ENCODE measurements at places on chromosomes 1 and 21. TPM values are rescaled to one million over a fixed set of nuclear protein-coding genes. Genes with fewer than 3 reads are reported as not detected.

Gene HSD3B1
- total RNA-seq, result not detected

- DNase-seq, result no peak
- no peak overlapping the region for H3K27ac ChIP-seq
- peaks cover 3% of the 10 kb centered on the region for H3K36me3 ChIP-seq
- no peak overlapping the region for H3K4me3 ChIP-seq
- no peaks in the 10 kb centered on the region for H3K27me3 ChIP-seq
Measured at GRCh38 chr1:238052496-238053266, 162.0 kb upstream of the ZP4 start.

DNA sequence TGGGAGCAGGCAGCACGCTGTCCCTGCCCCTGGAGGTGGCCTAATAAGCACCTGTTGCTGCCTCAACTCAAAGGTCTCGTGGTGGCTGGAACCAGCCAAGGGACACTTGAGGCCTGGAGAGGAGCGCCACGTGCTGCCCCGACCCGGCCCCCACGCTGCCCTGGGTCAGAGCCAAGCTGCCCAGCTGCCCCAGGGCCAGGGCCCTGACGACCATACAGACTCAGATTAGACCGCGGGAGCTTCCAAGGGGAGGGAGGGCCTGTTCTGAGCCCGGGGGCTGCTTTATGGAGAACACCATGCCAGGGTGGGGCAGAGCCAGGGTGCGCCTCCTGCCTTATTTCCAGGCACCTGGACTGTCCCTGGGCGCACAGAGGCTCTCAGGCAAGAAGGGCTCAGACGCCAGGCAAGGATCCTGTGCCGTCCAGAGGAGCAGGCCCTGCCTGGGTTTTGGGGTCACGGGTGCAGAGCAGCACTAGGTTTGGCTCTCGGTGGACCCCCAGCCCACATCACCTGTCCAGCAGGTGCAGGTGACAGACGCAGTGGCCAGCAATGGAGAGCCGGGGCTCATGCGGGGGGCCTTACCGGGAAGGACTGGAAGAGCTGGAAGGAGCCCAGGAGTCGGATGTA lies 18.6 kb downstream of the KRTAP10-1 start:
- no peak overlapping the region for H3K4me3 ChIP-seq
- no peak overlapping the region for H3K27ac ChIP-seq
- no peaks in the 10 kb centered on the region for H3K36me3 ChIP-seq

DNA sequence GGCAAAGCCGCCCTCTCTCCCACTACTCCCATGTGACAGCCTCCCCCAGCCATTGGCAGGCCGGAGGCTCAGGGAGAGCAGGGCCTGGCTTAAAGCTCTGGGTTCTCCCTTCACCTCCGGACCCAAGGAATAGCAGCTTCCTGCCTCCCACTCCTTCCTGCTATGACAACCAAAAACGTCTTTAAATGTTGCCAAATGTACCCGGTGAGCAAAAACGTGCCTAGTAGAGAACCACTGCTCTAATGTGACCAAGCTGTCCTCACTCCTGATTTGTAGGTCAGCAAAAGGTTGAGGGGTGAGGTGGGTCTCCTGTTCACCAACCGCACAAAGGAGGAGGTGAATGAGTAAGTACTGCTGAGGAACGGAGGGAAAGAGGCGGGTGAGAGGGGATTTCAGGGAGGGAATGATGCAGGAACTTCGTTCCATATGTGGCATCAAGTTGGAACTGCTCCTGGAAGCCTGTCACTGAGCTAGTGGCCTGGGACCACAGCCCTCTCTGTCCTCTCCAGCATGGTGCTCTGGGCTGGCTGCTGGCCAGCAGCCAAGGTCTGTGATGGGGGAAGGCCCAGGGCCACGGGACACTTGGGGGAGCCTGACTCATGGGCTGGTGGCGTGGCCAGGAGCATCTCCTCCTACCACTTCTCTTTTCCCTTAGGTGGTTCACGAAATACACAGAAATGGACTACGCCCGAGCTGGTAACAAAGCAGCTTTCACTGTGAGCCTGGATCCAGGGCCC lies 5.7 kb downstream of the MRTO4 start:
- peaks cover 14% of the 10 kb centered on the region for H3K36me3 ChIP-seq
- peaks cover 6% of the 10 kb centered on the region for H3K4me1 ChIP-seq
- H3K4me3 ChIP-seq, result no peak overlapping the region
- H3K27me3 ChIP-seq, result peaks cover 10% of the 10 kb centered on the region
- H3K27ac ChIP-seq, result no peak overlapping the region
- no peak for DNase-seq

DNA sequence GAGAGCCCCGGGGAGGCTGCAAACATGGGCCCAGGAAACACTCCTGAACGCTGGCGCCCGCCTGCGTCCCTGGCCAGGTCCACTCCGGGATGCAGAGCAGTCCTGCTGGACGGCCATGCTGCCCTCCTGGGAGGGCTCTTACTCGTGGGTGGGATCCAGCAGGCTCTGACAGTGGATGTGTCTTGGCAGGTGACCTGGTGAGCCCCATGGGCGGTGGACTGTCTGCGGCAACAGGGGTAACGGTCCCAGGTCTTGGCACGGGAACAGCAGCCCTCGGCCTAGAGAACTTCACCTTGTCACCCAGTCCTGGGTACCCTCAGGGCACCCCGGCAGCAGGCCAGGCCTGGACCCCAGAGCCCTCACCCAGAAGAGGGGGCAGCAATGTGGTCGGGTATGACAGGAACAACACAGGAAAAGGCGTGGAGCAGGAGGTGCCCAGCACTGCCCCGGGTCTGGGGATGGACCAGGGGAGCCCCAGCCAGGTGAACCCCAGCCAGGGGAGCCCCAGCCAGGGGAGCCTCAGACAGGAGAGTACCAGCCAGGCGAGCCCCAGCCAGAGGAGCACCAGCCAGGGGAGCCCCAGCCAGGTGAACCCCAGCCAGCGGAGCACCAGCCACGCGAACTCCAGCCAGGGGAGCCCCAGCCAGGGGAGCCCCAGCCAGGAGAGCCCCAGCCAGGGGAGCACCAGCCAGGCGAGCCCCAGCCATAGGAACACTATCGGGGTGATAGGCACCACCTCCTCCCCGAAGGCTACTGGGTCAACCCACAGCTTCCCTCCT lies 39.8 kb downstream of the UMODL1 start:
- H3K27ac ChIP-seq, result no peak overlapping the region

Gene FCER1G
- total RNA-seq, result 4.3 TPM

Gene KCNH1
- 0.10 TPM for total RNA-seq

- no peak for DNase-seq
- H3K4me3 ChIP-seq, result no peak overlapping the region
- H3K4me1 ChIP-seq, result peaks cover 25% of the 10 kb centered on the region
Measured at GRCh38 chr1:216688127-216688657, 35.0 kb downstream of the ESRRG start.

- H3K27me3 ChIP-seq, result peaks cover 4% of the 10 kb centered on the region
- no peak overlapping the region for H3K27ac ChIP-seq
- no peak overlapping the region for H3K4me3 ChIP-seq
- no peak for DNase-seq
- H3K36me3 ChIP-seq, result no peaks in the 10 kb centered on the region
- H3K4me1 ChIP-seq, result no peaks in the 10 kb centered on the region
Measured at GRCh38 chr21:23020969-23021368, 2022.8 kb downstream of the NCAM2 start.

Gene SPRR3
- total RNA-seq, result not detected

DNA sequence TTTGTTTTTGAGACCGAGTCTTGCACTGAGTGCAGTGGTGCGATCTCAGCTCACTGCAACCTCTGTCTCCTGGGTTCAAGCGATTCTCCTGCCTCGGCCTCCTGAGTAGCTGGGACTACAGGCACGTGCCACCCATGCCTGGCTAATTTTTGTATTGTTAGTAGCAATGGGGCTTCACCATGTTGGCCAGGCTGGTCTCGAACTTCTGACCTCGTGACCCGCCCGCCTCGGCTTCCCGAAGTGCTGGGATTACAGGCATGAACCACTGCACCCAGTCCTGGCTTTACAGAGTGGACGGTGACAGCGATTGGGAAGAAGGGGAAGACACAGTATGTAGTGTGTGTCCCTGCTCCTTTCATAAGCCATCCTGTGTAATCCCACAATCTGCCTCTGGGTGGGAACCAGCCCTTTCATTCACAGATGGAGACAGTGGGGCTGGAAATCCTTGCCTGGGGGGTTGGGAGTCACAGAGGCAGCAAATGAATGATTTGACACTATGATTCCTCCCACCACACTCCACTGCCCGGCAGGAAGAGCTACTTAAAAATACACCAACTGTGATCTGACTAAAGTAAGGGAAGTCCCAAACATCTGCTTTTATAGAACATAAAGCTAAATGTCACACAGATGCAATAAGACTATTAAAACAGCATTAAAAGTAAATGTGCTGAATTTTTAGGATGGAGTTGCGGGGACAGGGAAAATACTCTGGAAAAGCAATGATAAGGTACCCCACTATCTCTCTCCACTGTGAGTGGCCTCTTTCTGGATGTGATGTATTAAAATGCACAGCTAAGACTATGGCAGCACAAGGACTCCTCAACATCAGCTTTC lies 4.5 kb downstream of the PARP1 start:
- peaks cover 43% of the 10 kb centered on the region for H3K36me3 ChIP-seq
- H3K27me3 ChIP-seq, result peaks cover 4% of the 10 kb centered on the region
- H3K4me1 ChIP-seq, result peaks cover 39% of the 10 kb centered on the region
- DNase-seq, result peak; percentile 12
- H3K27ac ChIP-seq, result peak overlapping the region; percentile 68

DNA sequence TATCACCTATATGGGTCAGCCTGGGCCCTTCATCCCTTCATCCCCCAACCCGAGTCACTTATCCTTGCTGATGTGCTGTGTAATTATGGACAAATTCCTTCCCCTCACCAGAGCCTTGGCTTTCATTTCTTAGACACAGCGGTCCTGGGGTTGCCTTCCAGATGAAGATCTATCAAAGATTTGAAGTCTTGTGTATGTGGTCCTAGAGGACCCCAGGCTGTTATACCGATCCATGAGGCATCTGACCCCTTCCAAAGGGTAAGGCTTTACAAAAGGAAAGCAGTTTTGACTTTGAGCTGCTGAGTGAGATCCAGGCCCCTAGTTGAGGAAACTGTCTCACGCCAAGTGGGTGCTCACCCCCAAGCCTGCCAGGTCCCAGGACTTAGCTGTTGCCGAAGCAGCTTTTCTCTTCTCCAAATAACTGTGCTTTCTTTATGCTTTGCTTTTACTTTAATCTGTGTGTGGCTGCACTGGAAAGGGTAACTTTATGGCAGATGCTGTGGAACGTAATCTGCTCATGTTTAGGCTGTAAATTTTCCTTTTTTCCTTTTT lies 37.6 kb downstream of the MAN1C1 start:
- H3K4me1 ChIP-seq, result peaks cover 16% of the 10 kb centered on the region
- no peak overlapping the region for H3K27ac ChIP-seq
- no peaks in the 10 kb centered on the region for H3K36me3 ChIP-seq
- no peak overlapping the region for H3K4me3 ChIP-seq
- peaks cover 1% of the 10 kb centered on the region for H3K27me3 ChIP-seq
